Aorta (tissue), 5 donors: ENCODE measurements at places on chromosomes 12 and 14. TPM values are rescaled to one million over a fixed set of nuclear protein-coding genes. Genes with fewer than 3 reads are reported as not detected.

GRCh38 chr14:21866479-21866878 is 192.9 kb upstream of the OR4E1 start:
- no peak for DNase-seq

DNA sequence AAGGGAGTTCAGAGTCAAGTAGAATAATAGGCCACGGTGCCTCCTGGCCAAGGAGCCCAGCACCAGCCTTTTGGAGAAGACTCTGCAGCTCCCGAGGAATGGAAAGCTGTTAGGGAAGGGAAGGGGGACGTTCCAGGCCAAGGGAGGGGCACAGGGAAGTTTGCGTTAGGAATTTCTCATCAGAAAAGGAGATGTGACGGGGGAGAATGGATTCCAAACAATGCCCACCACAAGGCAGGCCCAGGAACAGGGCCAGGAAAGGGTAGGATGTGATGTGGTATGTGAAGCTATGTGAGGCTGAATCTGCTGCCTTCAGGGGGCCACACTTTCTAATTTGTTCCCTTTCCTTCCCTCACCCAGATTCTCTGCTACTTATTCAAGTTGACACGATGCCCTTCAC is 46.0 kb downstream of the DGLUCY start:
- no peak for DNase-seq

DNA sequence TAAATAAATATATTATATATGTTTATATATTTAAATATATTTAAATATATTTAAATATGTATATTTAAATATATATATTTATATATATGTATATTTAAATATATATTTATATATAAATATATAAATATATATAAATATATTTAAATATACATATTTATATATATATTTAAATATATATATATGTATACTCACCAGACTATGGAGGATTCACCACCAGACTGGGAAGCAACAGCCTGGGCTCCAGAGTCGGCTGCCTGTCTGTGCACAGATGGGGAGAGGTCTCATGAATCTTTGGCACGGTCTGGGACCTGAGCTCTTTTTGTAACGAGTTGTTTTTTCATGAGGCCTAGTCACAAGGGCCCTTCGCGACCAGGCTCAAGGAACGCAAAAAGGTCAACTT is 21.3 kb downstream of the NOC4L start:
- no peak for DNase-seq

The OVCH1 gene
- polyA plus RNA-seq, result 0.31 TPM

DNA sequence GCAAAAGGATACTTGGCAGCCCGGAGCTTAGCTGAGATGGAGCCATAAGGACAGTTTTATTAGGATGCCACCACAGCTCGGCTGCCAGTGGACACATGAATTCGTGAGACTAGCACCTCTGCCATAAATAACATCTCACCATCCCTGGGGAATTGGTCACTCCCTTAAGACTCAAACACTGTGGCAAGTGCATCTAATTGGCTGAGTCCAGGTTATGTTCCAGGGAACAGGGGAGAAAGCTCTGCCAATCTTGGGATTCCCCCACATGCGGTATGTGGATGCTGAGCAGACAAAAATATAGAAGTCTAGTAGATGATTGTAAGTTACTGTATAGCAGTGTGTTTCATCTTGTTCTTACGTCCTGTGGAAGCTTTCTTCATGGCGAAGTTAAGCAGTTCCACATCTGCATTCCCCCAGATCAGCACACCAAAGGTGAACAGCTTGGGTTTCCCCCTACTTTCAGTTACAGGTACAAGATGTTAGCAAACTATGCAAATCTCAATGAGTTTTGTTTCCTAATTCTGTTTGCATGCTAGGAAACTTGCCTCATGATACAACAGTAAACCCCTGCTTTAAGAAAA is 131.1 kb downstream of the ETV6 start:
- DNase-seq, result no peak

- DNase-seq, result no peak
Measured at GRCh38 chr14:47536341-47536740, 139.1 kb downstream of the MDGA2 start.

The GXYLT1 gene
- polyA plus RNA-seq, result 1.9 TPM

- DNase-seq, result no peak
Measured at GRCh38 chr14:23569443-23570151, 2.0 kb upstream of the AP1G2 start.

The SERPINA9 gene
- polyA plus RNA-seq, result not detected

- peak; percentile 67 for DNase-seq
Measured at GRCh38 chr14:105847400-105847799, 321.0 kb downstream of the TMEM121 start.

- no peak for DNase-seq
Measured at GRCh38 chr12:92047393-92047826, 98.2 kb downstream of the BTG1 start.
